H9 (cell line): ENCODE measurements at places on chromosomes 3 and 15. TPM values are rescaled to one million over a fixed set of nuclear protein-coding genes. Genes with fewer than 3 reads are reported as not detected.

ARGFX gene
- total RNA-seq = not detected in 2 replicates

DNA sequence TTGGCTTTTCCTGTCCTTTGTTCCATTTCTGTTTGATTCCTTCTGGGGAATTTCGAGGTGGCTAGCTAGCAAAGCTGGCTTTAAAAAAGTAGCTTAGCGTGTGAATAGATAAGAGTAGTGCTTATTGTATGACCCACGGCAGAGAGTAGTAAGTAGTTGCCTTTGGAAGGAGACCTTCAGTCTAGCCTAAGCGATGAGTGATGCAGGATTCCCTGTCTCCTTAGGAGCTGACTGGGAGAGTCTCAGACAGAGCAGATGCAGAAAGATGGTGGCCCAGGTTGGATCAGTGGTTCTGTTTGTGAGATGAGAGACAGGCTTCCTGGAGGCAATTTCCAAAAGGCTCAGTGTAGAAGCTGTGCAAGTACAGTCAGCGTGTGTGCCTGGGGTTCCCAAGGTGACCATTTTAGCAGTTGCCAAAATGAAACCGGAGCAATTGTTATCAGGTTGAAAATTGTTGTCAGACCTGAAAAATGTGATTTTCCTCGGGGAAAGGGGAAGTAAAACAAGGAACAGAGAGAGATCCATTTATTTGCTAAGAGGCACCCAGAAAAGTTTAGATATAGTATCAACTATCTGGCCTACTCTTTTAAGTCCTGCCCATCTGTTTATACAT, 681 bp upstream of the IL5RA start:
- no peaks in the 10 kb centered on the region for H3K36me3 ChIP-seq
- H3K4me1 ChIP-seq = no peaks in the 10 kb centered on the region; the same call in 1 of the 2 replicates
- H3K4me3 ChIP-seq = no peak overlapping the region

DNA sequence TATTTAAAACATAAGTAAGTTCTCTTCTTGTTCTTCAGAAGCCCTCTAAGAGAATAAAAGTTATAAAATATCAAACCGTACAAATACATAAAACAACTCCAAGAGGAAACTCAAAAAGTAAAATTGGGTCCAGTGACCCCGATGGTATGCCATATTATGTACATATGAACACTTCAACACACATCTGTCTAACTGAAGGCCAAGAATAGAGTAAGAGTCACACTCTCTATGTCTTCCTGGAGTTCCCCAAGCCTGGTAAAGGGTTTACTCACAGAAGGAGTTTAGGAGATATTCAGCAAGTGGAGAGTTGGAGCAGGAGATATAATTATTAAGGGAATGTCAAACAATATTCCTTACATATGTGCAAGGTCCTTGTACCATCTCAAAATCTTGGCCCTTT, 101.3 kb upstream of the EIF1B start:
- no peaks in the 10 kb centered on the region for H3K27me3 ChIP-seq
- H3K36me3 ChIP-seq = no peaks in the 10 kb centered on the region
- no peaks in the 10 kb centered on the region; the same call in 1 of the 2 replicates for H3K4me1 ChIP-seq
- no peak for DNase-seq
- H3K27ac ChIP-seq = no peak overlapping the region
- no peak overlapping the region for H3K4me3 ChIP-seq

DNA sequence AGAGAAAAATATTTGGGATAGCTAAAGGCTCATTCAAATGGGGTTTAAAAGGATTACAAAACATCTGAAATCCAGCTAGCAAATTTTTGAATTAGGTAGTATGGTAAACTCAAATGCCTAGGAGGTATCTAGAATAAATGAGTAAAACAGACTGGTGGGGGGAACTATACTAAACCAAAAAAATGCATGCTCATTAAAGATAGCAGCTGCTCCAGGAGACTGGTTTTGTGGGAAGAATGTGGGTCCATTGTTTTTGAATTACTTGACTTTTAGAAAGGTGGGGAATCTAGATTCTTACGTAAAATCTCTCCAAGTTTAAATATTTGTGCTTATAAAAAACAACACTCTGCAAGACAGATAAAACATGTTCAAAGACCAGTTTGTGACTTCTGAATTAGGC, 73.8 kb downstream of the LEKR1 start:
- no peaks in the 10 kb centered on the region for H3K27me3 ChIP-seq
- DNase-seq = no peak
- H3K36me3 ChIP-seq = peaks cover 1% of the 10 kb centered on the region; the same call in 2 of the 3 replicates
- H3K4me3 ChIP-seq = no peak overlapping the region
- no peak overlapping the region for H3K27ac ChIP-seq

DNA sequence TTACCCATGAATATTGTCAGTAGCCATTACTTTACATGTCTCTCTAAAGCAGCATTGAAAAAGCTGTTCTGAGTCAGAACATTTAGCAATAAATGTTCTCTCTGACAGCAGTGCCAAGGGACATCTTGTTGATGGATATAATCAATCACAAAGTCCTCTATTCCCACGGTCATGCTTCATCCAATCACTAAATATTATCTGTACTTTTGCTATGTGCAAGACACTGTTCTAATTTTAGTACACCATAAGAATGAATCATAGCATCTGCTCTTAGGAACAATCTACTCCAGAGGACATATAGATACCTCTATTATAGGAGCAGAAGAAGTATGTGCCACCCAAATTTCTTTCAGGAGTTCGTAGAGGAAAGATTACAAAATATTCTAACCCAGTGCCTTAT, 142.5 kb upstream of the MBNL1 start:
- DNase-seq = no peak
- no peak overlapping the region for H3K4me3 ChIP-seq
- no peak overlapping the region for H3K27ac ChIP-seq
- no peaks in the 10 kb centered on the region for H3K4me1 ChIP-seq

- no peak overlapping the region for H3K27ac ChIP-seq
- no peak for DNase-seq
Measured at GRCh38 chr3:154224366-154224765, 99.9 kb downstream of the DHX36 start.

DNA sequence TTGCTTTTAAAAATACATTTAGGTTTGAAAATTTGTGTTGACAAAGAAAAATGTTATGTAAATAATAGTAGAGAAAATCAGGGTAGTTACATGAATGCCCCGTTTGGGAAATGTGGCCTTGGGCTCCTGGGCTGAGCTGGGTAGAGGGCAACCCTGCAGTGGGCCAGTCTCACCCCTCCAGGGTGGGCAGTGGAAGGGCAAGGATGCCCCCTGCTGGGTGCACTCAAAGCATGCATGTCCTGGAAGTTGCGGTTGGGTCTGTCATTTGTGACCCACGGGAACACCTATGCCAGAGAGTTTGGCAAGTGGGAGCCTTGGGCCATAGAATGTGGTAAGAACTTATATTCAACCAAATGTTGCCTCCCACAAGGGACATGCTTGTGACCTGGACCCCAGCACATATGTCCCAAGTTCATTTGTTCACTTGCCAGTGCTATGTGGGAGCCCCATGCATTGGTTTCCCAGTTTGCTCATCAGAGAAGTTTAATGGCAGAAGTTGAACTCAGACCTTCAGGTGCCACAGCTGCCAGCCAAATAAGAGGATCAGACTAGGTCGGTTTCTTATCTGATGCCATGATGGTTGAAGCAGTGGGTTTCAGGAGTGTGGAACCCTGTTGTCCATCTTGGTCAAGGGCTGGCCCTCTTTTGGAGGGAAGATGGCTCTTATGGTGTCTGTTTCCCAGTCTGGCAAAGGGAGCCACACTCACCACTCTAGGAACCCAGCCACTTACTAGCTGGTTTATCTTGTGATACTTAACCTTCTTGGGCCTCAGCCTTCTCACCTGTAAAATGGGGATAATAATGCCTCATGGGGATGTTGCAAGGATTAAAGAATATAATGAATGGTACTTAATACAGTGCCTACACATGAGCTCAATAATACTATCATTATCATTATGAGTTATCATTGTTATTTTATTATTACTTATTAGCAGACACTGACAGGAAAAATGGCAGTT, 2.5 kb upstream of the PLCB2 start:
- peak; percentile 80 for DNase-seq
- no peak overlapping the region for H3K4me3 ChIP-seq
- no peaks in the 10 kb centered on the region for H3K36me3 ChIP-seq
- no peaks in the 10 kb centered on the region for H3K27me3 ChIP-seq

DNA sequence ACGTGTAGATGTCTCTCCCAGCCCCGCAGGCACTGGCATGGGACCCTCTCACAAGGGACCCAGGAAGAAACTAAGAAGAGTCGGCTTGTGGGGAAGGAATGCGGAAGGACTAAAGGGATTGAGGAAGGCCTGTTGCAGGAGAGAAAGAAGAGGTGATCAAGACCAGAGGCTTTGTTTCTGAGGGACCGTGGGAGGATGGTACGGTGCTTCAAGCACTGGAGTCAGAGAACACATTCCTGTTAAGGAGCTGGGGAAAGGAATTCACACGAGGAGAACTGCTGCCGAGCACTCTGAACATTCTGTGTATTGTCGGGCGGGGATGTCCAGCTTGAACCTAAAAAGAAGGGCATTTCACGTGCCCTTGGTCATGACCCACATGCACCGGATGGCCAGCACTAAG, 91.4 kb downstream of the TAMM41 start:
- DNase-seq = no peak
- no peaks in the 10 kb centered on the region for H3K27me3 ChIP-seq
- no peak overlapping the region for H3K27ac ChIP-seq
